ENCODE measurements at places on chromosomes 5 and 9.

GRCh38 chr5:115147052-115147451, 22.7 kb downstream of the TRIM36 start:
- DNase-seq = no peak

- DNase-seq = peak; percentile 4
These were observed 640.4 kb upstream of the ARRDC3 start for GRCh38 chr5:92023555-92023954.

DNA sequence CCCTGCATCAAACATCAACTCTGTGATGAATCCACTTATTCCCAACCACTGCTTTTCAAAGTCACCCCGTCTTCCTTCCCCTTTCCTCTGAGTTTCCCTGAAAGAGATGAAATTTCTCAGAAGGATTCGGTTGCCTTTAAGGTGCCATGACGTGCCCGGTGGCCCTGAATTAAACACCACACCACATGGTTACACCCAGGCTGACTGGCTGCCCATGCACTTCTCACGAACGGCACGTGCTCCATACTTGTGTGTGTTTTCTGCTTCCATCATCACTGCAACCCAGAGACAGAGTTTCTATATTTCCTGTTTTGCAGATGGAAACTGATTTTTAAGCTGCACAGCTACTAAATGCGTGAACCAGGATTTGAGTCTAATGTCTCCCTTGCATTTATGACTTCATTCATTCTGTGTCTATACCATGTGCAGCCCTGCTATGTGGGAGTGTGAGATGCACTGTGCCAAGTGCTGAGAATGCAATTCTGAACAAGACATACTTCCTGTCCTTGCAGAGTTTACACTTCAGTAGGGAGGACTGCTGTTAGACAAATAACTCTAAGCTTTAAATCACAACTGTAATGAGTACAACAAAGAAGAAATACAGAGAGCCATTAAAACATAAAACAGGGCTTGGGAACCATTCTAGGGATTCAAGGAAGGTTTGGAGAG, 162.9 kb downstream of the NXNL2 start:
- no peak for DNase-seq

DNA sequence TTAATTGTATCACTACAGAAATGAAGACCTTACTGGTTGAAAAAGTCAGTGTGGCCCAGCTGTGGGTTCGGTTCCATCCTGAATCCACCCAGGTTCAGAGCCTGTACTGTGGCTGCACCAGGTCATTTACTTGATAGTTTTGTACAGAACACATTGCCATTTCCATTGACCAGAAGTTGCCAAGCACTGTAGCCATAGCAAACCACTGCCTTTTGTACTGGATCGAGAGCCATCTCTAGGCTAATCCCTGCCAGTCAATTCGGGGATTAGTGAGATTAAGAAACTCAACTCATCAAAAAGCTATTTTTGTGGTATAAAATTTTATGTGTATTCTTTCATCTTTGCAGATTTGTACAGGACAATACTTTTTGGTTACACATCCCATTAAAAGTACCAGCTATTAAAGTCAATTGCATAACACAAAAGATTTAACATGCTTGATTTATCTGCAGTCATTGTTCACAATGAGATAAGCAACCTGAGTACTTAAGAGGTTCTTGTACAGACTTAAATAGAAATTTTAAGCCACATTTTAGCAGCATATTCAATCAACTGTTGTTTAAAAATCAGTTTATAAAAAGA, 108.5 kb upstream of the OTULINL start:
- DNase-seq = no peak

- DNase-seq = peak; percentile 3
These were observed 44.4 kb downstream of the RAD50 start for GRCh38 chr5:132601071-132601728.

- no peak for DNase-seq
These were observed 553.3 kb downstream of the BNC2 start for GRCh38 chr9:16316911-16317817.

GRCh38 chr5:92309336-92309991, 926.3 kb upstream of the ARRDC3 start:
- DNase-seq = peak; percentile 32

DNA sequence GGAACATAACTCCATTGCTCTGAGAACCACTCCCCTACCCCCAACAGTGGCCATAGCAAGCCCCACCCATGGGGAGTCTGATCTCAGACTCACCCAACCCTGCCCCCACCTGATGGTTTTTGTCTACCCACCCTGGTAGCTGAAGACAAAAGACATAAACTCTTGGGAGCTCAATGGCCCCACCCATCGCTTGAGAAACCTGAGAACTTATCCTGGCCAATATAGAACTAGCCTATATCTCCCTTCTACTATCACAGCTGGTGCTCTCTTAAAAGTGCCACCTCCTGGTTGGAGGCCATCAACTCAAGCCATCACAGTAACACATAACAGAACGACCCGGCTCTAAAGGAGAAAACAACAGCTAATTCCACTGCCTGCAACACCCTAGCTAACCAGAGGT, 47.9 kb upstream of the SNAPC3 start:
- DNase-seq = no peak

GRCh38 chr9:91100878-91101450, 260.8 kb downstream of the AUH start:
- DNase-seq = no peak

GRCh38 chr9:127537014-127537413, 75.1 kb upstream of the STXBP1 start:
- DNase-seq = peak; percentile 56

- DNase-seq = peak; percentile 50
These were observed 24.8 kb downstream of the PLPP1 start for GRCh38 chr5:55509796-55510522.

DNA sequence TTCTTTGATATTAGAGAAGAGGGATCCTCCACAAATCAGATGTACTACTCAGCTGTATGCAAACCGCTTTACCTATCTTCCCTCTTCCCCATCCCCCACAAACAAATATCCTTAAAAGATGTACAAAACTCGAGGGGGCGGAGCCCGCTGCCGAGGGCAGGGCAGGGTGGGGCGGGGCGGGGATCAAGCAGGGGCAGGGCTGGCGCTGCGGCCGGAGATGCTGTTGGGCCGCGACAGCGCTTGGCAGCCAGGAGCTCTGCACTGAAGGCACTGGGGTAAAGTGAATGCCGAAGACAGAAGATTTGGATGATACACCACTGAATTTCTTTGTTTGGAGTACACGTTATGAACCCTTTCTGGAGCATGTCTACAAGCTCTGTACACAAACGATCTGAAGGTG, 474.8 kb downstream of the CDH10 start:
- no peak for DNase-seq

GRCh38 chr9:20995616-20996015, 35.8 kb downstream of the HACD4 start:
- no peak for DNase-seq

DNA sequence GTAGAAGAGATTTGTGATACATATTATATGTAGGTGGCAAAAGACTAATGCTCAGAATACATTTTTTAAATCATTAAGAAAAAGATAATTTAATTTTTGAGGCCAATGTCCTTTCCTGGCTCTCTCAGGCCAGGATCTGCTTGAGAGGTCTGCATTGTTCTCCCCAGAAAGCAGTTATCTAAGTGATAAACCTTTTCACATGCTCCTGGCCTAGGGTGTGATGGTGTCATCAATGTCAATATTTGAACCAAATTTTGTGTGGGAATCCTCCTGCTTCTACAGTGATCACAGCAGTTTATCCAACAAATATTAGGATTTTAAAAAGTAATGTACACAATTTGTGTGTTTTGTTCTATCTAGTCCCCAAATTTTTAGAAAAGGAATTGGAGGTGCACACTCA, 166.6 kb downstream of the DIRAS2 start:
- DNase-seq = no peak

- no peak for DNase-seq
These were observed 65.8 kb upstream of the ERCC6L2 start for GRCh38 chr9:95809686-95810085.

- DNase-seq = peak; percentile 18
These were observed 379.4 kb upstream of the SGCD start for GRCh38 chr5:155947394-155948062.

DNA sequence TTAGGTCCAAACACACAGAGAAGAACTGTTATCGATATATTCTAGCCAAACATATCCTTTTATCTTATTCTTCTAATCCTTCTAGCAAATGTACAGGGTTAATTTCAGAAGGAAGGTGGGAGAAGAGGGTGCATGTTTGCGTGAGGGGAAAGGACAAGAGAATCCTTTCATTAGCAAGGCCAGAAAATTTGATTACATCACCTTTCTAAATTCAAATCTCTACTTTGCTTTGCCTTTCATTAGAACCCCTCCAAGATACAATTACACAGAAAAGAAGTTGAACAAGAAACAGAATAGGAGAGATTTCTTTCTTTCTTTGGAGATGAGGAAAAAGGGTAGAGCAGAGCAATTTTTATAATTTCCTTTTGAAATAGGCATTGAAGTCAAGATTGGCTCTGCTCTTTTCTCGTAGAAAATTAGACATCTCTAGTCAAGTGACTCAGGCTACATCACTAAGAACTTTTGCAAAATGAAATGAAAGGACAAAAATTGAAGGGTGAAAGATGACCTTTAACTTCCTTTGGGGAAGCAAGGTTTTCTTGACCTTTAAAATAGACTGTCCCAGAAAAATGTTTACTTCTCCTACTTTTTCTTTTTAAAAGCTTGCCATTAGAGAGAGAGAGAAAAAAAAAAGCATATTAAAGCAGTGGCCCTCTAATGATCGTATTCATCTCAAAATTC, 81.2 kb downstream of the TTLL11 start:
- no peak for DNase-seq

DNA sequence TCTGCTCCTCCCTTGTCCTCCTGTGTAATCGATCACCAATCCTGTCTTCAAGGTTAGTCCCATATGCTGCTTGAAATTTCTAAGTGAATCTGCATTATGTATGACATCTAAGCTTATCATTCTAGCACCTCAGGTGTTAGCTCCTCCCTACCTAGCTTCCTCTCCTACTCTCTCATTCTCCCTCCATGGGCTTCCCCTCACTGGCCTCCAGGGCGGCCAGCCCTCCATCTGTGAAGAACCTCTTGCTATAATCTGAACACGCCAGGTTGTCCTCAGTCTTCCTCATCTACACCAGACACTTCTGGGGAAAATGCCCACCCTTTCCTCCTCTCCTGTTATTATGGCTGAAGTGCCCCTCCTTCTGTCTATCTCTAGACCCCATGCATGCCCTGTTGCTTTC, 599.3 kb upstream of the KLF4 start:
- DNase-seq = no peak

DNA sequence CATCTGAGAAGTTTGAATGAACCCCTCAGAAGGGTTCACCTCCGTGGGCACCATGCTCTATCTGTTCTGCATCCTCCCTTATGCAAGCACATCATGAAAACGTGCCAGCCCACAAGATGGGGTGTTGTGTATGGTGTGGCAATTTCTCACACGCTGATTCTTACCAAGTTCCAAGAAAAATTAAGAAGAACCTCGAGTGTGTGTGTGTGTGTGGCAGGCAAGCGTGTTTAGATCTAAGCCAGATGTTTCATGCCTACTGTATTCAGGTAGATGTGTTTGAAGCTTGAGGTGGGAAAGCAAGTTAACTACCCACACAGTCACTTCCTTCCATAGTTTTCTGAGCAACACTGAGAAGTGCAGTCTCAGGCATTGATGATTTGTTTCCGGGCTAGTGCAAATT, 77.7 kb upstream of the GNA14 start:
- DNase-seq = no peak

DNA sequence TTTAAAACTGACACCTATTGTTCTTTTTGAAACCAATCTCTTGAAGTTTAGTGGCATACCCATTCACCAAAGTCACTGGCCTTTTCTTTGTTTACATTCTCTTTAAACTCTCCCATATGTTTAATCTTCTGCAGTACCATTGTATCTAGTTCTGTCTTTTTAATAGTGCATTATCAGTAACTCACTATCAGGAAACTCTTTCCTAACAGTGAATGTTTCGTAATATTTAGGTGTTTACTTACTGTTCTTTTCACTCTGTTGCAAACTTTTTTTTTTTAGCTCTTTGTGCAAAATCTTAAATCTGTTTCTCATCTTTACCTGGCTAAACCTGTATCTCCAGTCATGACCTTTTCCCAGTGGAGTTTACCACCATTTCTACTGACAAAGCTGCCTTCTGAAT, 17.2 kb downstream of the SMAD5 start:
- DNase-seq = no peak

DNA sequence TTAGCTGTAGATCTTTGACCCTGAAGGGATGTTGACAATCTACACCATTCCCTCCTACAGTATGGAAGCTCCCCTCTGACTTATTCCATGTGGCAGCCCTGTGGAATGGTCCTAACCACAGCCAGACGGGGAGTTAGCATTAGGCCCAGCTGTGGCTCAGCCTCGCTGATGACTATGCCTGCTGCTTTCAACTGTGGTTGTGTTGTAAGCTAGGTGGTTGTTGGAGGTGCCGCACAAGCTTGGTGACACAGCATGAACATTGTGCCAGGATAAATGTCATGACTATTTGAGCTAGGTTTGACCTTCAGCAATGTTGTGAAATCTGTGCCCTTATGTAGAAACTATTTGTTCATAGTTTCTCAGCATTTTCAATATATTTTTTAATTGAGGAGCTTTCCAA, 40.6 kb downstream of the SGCD start:
- peak; percentile 97 for DNase-seq

DNA sequence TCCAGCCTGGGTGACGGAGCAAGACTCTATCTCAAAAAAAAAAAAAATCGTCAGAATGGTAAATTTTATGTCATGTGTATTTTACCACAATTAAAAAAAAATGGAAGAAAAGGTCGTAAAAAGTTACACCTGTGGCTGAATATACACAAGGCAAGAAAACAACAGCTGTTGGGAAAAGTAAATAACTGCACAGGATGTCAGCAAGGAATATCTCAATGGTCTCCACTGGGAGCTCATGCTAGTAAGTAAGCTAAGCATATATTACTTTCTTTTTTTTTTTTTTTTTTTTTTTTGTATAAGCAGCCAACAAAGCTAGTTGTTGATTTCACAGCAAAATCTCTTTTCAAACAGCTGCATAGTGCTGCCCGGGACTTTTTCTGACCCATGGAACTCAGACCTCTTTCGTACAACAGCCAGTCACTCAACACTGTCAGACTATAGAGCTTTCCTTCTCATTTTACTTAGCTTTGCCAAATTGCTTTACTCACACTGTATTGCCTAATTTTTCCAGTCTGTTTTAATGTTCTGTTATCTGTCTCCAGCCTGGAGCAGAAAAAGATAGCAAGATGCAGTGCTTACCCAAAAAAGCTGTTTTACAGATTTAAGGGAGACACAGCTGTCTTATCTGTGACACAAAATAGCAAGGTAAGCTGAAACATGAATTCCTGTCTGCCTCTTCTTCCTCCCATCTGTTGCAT, 175.9 kb downstream of the ENC1 start:
- DNase-seq = no peak

GRCh38 chr9:2116073-2116472, 100.9 kb downstream of the SMARCA2 start:
- DNase-seq = peak; percentile 9

GRCh38 chr9:15416880-15417279, 5.8 kb upstream of the SNAPC3 start:
- DNase-seq = peak; percentile 36

GRCh38 chr5:139414581-139415130, 10.8 kb upstream of the SPATA24 start:
- DNase-seq = no peak

GRCh38 chr5:87300744-87301143, 33.1 kb downstream of the RASA1 start:
- peak; percentile 85 for DNase-seq
